ENCODE measurements at places on chromosomes 7 and 10.

GRCh38 chr10:3064423-3064822, 2.9 kb upstream of the PFKP start:
- DNase-seq, result no peak

DNA sequence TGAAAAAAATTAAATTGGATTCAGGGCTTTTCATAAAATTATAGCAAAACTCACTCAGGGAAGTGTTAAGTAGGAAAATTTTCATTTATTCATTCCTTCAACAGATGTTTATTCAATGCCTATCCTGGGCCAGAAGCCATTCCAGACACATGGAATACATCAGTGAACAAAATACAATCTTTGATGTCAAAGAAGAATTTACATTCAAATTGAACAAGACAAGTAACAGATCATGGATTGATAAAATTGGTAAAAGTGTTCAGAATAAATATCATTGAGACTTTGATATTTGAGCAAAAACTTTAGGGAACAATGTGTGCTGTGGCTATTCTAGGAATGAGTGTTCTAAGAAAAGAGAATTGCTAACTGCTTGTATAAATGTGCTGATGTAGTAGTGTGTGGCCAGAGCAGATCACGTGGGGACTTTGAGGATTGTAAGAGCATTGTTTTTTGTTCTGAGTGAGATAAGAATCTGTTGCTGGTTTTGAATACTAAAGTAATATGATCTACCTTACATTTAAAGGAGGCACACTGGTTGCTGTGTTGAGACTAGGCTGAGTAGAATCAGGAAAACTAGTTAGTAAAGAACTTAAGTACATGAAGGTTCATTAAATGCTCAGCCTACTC, 957.2 kb downstream of the PCDH15 start:
- DNase-seq, result no peak

GRCh38 chr7:131074043-131074442, 253.6 kb upstream of the MKLN1 start:
- no peak for DNase-seq

DNA sequence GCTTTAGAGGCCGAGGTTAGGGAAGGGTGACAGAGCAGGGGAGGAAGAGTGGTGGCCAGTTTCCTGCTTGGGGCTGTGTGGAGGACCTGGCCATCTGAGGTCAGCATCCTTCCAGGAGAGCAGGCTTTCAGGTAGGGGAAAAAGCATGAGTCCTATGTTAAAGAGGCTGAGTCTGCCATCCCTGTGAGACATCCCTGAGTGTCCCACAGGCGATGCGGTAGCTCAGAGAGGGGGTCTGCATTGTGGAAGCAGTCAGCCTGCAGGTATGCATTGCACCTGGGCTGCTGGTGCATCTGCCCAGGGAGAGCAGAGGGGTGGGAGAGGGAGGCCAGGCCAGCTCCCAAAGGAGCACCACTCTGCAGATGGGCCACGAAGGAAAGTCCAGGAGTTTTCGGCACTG, 282.1 kb upstream of the ZNF32 start:
- no peak for DNase-seq

GRCh38 chr7:141585592-141586510, 34.6 kb downstream of the AGK start:
- DNase-seq, result peak; percentile 89

GRCh38 chr10:62885684-62886461, 69.7 kb upstream of the EGR2 start:
- no peak for DNase-seq

DNA sequence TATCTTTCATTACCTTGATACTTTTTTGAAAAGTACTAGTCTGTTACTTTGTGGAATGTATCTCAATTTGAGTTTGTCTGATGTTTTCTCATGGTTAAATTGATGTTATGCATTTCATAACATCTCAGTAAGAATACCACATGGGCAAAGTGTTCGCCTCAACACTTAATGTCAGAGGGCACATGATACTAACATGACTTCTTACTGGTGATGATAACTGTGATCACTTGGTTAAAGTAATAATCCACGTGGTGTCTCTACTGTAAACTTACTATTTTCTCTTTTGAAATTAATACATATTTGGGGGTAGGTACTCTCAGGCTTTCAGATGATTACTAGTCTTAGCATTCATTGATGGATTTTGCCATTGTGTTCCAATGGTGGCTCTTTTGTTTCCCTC, 2.2 kb downstream of the SDHAF3 start:
- DNase-seq, result no peak

- no peak for DNase-seq
Observed at GRCh38 chr10:101818872-101819633, 809 bp upstream of the OGA start.

DNA sequence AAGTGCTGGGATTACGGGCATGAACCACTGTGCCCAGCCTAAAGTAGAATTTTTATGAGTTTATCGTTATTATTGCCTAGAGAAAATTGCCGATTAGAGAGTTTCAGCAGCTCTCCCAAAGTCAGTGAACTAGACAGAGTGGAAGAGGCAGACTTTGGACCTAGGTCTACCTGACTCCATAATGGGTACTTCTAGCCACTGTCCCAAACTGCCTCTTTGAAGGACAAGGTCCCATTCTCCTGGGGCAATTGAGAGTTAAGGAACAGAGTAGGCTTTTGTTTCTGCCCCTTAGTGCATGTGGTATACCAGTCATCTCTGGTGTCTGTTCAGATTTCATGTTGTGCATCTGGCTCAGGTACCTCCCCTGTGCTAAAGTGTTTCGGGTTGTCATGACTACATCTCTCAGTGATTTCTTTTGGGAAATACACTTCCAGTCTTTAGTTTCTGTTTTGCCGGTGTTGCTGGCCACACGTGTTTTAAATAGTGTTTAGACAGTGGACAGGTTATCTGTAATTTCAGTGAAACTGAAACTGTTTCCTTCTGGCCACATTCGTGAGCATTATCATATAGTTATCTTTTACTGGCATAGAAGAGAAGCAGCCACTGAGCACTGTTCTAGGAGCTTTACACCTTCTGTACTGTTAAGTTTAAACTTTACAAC, 4.7 kb downstream of the TMEM236 start:
- DNase-seq, result no peak

DNA sequence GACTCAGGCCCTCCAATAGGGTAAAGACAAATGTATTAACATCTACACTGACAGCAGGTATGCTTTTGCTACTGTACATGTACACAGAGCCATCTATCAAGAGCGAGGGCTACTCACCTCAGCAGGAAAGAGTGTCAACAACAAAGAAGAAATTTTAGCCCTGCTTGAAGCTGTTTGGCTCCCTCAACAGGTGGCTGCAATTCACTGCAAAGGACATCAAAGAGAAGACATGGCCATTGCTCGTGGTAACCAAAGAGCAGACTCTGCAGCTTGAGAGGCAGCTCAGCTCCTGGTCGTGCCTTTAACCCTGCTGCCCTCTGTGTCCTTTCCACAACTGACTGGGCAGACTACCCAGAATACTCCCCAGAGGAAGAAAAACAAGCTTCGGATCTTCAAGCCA, 5.1 kb downstream of the AKR1B15 start:
- DNase-seq, result no peak

DNA sequence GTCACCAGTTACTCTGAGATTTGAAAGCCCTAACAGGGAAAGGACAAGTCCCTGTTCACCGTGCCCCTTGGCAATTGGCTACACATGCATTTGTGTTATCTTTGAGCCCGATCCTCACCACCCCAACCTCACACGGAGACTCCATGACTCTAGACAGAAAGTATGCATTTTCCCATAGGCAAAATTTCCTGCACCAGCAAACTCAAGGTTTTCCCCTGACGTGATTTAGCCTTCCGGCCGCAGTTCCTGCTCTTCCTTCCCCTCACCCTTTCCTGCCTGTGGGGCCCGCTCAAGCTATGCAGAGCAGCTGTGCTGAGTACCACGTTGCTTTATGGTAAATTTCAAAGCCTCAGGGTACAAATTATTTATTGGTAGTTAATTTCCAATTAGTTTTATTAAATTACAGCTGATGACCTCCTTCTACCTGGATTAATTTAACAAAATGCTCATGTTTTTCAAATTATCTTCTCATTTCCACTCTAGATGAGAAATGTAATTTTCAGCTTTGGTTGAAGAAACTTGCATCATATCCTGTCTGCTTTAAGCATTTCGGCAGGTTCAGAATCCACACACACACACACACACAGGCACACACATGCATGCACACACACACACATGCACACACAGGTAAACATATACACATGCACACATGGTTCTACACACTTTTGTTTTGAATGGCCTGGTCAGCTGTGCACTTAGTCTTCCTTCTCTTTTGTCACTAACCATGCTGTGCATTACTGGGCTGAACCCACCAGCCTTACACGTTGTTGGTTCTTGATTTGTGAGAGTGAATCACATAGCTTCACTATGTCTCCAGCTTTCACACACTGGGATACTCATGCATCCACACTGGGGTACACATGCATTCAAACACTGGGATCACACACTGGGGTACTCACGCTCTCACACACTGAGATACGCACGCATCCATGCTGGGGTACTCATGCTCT, 283.1 kb upstream of the PITRM1 start:
- no peak for DNase-seq

- no peak for DNase-seq
Observed at GRCh38 chr10:95508730-95509129, 52.4 kb downstream of the SORBS1 start.

GRCh38 chr7:92917230-92917629, 80.9 kb upstream of the CDK6 start:
- no peak for DNase-seq
